ENCODE measurements at places on chromosomes 1 and 21.

GRCh38 chr21:26093122-26093521 is 77.4 kb downstream of the APP start:
- no peak for DNase-seq

- DNase-seq: no peak
These were observed 158.8 kb downstream of the URB2 start for GRCh38 chr1:229784834-229785233.

- no peak for DNase-seq
These were observed 228.5 kb downstream of the USH2A start for GRCh38 chr1:216194721-216195120.

DNA sequence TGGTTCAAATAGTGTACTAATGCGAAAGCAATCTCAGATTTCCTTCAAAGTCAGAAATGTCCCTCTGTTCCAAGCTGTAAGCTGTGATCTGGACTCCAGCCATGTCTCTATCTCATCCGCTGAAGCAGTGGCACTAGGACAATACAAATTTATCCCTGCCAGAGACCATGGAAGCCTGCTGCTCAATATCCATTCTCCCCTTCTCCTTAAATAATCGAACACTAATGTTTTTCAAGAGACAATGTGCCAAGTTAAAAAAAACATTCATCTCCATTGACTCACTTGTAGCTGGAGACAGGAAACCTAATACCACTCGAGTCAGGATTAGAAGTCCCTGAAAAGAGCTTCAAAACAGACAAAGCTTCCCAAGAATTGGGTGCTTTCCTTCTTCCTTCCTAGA is 38.5 kb upstream of the PGBD5 start:
- no peak for DNase-seq

Measured in DND-41 (cell line).